ENCODE measurements at places on chromosomes 11 and 22.

- DNase-seq = no peak
- no peaks in the 10 kb centered on the region for H3K4me1 ChIP-seq
- no peaks in the 10 kb centered on the region for H3K27me3 ChIP-seq
Observed at GRCh38 chr11:33412241-33412640, 155.1 kb downstream of the HIPK3 start.

GRCh38 chr11:76798671-76799065 is 15.5 kb downstream of the TSKU start:
- H3K4me1 ChIP-seq = no peaks in the 10 kb centered on the region
- no peaks in the 10 kb centered on the region for H3K27me3 ChIP-seq
- H3K4me3 ChIP-seq = peak overlapping the region; percentile 48
- no peak for DNase-seq

- H3K36me3 ChIP-seq = no peaks in the 10 kb centered on the region
- H3K27ac ChIP-seq = peak overlapping the region; percentile 95
- DNase-seq = peak; percentile 87
- H3K4me1 ChIP-seq = no peaks in the 10 kb centered on the region
Observed at GRCh38 chr22:38924347-38924952, 33.0 kb upstream of the APOBEC3A start.

GRCh38 chr11:62930666-62931065 is 9.5 kb upstream of the CHRM1 start:
- H3K27ac ChIP-seq = no peak overlapping the region
- no peaks in the 10 kb centered on the region for H3K27me3 ChIP-seq
- H3K36me3 ChIP-seq = no peaks in the 10 kb centered on the region
- no peak overlapping the region for H3K4me3 ChIP-seq
- no peak for DNase-seq
- peaks cover 17% of the 10 kb centered on the region for H3K4me1 ChIP-seq

GRCh38 chr11:95330302-95330701 is 99.3 kb upstream of the SESN3 start:
- no peak overlapping the region for H3K4me3 ChIP-seq
- no peak for DNase-seq
- H3K36me3 ChIP-seq = no peaks in the 10 kb centered on the region
- H3K27ac ChIP-seq = no peak overlapping the region
- no peaks in the 10 kb centered on the region for H3K4me1 ChIP-seq
- H3K27me3 ChIP-seq = no peaks in the 10 kb centered on the region

GRCh38 chr11:118768690-118769089 is 22.3 kb downstream of the DDX6 start:
- peak overlapping the region; percentile 3 for H3K27ac ChIP-seq
- H3K4me3 ChIP-seq = no peak overlapping the region
- H3K36me3 ChIP-seq = peaks cover 41% of the 10 kb centered on the region
- no peaks in the 10 kb centered on the region for H3K27me3 ChIP-seq
- no peak for DNase-seq
- H3K4me1 ChIP-seq = no peaks in the 10 kb centered on the region

GRCh38 chr11:67638535-67639437 is 777 bp downstream of the TBX10 start:
- no peak overlapping the region for H3K27ac ChIP-seq
- no peak for DNase-seq
- no peaks in the 10 kb centered on the region for H3K4me1 ChIP-seq
- no peak overlapping the region for H3K4me3 ChIP-seq

DNA sequence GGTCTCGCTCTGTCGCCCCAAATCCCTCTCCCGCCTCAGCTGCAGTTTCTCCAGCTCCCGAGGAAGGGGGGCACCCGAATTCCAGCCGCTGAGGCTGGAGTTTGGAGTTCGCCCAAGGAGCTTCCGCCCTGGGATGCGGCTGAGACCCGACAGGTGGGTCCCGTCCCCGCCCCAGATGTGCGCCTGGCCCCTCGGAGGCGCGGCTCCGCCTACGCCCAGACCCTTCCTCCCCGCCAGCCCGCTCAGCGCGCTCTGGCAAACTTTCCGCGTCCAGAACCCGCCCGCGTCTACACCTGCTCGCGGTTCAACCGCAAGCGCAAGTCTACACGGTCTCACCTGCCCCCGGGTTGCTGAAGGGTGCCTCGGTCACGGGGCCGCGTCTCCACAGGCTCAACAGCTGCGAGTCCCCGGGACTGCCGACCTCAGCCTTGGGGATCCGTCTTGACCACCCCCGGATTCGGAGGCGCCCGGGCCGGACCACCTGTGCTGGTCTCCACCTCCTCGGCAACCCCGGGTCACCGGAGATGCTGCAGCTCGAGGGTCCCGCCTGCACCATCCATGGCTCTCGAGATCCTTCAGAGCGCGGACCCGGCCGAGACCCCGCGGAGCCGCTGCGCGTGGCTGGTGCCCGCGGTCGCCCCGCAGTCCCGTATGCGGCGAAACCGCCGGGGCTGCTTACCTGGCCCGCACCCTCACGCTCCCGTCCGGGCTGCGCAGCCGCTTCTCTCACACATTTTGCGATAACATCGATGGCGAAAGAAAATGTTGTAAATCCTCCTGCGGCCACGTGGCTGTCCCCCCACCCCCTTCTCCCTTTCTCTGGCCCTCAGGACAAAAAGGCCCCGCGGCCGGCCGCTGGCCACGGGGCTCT is 63.6 kb downstream of the NFAM1 start:
- H3K36me3 ChIP-seq = no peaks in the 10 kb centered on the region
- H3K4me1 ChIP-seq = no peaks in the 10 kb centered on the region
- DNase-seq = no peak
- H3K27me3 ChIP-seq = no peaks in the 10 kb centered on the region
- peak overlapping the region; percentile 46 for H3K4me3 ChIP-seq

DNA sequence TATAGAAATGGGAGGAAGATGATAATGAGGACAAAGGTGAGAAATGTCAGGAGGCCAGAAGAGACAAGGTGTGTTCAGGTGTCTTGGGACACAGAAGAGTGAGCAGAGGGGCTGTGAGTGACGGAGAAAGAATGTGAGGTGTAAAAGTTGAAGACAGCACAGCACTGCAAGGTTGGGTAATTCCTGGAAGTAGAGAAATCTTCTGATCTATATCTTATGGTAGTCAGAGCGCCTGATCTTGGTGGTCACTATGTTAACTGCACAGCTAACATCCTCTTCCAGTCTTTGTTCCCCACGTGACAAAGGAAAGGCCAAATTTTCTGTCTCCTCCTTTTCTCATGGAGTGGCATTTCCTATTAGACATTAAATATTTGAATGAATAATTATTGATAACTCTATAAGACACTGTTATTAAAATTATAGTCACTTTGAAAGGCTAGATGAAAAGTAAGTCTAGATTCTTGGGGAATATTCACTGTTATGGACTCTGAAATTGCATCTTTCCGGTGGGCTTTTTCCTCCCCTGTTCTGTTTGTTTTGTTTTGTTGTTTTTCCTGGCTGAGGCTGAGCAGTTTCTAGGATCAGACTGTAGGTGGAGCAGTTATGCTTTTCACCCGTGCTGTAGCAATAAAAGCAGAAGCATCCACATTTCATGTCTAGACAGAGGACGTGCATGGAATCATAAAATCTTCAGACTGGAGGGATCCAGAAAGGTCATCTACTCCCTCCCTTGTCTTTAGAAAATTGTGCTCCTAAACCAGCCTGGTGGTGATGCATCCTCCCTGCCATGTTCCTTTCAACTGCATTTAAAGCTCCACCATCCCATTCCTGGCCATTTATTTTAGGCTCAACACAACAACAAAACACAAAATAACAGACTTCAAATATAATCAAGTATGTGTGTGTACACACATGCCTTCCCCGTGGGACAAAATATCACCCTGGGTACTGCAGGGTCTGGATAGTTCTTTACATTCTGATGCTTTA is 26.6 kb downstream of the SC5D start:
- DNase-seq = no peak
- H3K4me1 ChIP-seq = no peaks in the 10 kb centered on the region
- no peak overlapping the region for H3K4me3 ChIP-seq
- H3K27me3 ChIP-seq = no peaks in the 10 kb centered on the region

DNA sequence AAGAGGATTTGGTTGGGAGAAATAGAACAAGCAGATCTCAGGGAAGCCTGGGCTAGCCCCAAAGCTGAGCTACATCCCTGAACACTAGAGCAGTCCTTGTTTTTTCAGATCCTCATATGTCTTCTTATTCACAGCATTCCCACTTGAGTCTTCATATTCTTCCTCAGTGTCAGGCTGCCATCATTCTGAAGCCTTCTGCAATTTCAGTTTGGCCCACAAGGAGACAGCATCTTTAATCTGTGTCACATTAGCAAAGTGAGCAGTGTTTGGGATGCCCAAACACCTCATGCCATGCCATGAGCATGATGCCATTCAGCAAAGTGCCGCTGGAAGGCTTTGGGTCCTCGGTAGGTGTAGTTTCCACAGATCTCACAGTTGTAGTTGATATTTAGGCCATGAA is 56.6 kb downstream of the SCN3B start:
- no peaks in the 10 kb centered on the region for H3K27me3 ChIP-seq
- DNase-seq = no peak

DNA sequence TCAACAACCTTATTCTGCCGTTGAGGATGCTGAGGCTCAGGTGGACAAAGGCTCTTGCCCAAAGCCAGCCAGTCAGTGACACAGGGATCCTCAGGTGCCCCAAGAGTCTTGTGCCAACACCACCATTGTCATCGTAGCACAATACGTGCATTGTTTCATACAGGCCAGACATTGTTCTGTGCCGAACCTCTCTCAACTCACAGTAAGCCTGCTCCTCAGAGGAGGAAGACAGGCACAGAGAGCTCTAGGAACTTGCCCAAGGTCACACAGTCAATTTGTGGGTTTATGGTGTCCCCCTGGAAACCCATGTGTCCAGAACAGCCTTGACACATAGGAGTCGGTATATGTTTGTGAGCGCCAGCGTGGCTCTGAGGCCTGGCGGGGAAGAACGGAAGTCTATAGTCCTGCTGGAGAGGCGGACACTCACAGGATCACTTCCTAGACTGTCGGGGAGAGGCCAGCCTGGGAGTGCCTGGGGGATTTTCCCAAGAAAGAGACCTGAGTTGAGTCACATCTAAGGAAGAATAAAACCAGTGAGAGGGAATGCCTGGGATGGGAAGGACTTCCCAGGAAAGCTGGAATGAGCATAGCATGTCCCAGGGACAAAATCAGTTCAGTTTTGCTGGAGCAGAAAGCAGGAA is 20.2 kb downstream of the LIF start:
- no peaks in the 10 kb centered on the region for H3K4me1 ChIP-seq
- no peaks in the 10 kb centered on the region for H3K27me3 ChIP-seq
- no peak for DNase-seq
- no peak overlapping the region for H3K4me3 ChIP-seq
- no peak overlapping the region for H3K27ac ChIP-seq

GRCh38 chr11:96155627-96156378 is 187.2 kb downstream of the MAML2 start:
- peaks cover 35% of the 10 kb centered on the region for H3K4me1 ChIP-seq
- H3K27ac ChIP-seq = peak overlapping the region; percentile 80
- DNase-seq = peak; percentile 90
- no peak overlapping the region for H3K4me3 ChIP-seq
- H3K36me3 ChIP-seq = no peaks in the 10 kb centered on the region

DNA sequence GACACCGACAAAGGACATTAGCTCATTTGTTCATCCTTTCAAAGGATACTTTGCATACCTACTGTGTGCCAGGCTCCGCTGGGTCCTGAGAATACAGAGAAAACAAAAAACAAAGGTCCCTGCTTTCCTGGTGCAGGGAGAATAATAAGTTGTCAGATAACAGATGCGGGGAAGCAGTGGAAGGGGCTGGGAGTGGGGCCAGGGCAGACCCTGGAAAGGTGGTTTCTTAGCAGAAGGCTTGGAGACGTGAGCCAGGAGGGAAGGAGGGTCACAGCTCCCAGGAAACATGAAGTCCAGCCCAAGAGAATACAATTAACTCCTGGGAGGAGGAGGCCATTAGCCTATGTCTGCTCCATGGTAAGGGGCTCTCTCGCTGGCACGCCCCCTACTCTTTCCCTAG is 9.8 kb upstream of the ANO1 start:
- no peaks in the 10 kb centered on the region for H3K36me3 ChIP-seq
- H3K27ac ChIP-seq = no peak overlapping the region
- H3K27me3 ChIP-seq = no peaks in the 10 kb centered on the region
- no peaks in the 10 kb centered on the region for H3K4me1 ChIP-seq
- H3K4me3 ChIP-seq = no peak overlapping the region

DNA sequence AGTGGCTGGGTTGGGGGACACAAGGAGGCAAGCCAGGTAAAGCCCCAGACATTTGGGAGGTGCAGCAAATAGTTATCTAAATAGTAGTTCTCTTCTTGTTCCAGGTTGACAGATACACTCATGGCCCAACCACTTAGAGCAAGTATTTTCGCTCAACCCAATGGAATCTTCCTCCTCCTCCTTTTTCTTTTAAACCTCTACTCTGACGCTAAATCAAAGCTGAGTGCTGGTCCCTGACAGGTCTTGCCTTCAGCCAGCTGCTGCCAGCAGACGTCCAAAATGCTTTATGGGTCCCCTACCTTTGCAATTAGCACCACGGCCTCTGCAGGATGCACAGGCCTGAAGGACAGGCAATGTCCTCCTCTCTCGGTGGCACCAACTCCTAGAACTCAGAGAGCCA is 558.5 kb downstream of the MIAT start:
- H3K4me1 ChIP-seq = no peaks in the 10 kb centered on the region
- no peaks in the 10 kb centered on the region for H3K27me3 ChIP-seq
- H3K27ac ChIP-seq = no peak overlapping the region
- H3K36me3 ChIP-seq = no peaks in the 10 kb centered on the region
- no peak for DNase-seq

- H3K27ac ChIP-seq = no peak overlapping the region
- DNase-seq = no peak
- H3K27me3 ChIP-seq = no peaks in the 10 kb centered on the region
Observed at GRCh38 chr11:14764179-14764578, 120.6 kb downstream of the PDE3B start.

GRCh38 chr11:118618991-118619375 is 11.6 kb downstream of the PHLDB1 start:
- no peaks in the 10 kb centered on the region for H3K4me1 ChIP-seq
- DNase-seq = peak; percentile 88
- H3K27ac ChIP-seq = peak overlapping the region; percentile 87
- H3K4me3 ChIP-seq = no peak overlapping the region

- H3K4me3 ChIP-seq = no peak overlapping the region
- H3K27me3 ChIP-seq = peaks cover 7% of the 10 kb centered on the region
- DNase-seq = no peak
- peaks cover 28% of the 10 kb centered on the region for H3K4me1 ChIP-seq
- peaks cover 6% of the 10 kb centered on the region for H3K36me3 ChIP-seq
Observed at GRCh38 chr11:57479911-57480310, 19.6 kb downstream of the RTN4RL2 start.

GRCh38 chr11:118883368-118884071 is at the start of gene CXCR5:
Gene CXCR5, plus strand, starts transcription at chr11:118883892. Its CDS starts 50 bp downstream, at chr11:118883942.
- DNase-seq = no peak
- H3K4me3 ChIP-seq = no peak within 1 kb of the TSS
- no peak within 1 kb of the TSS for H3K27ac ChIP-seq
- H3K4me1 ChIP-seq = no peaks in the 10 kb centered on the region
- H3K36me3 ChIP-seq = no peaks in the 10 kb centered on the region
